ENCODE measurements at places on chromosomes 6 and 20.

GRCh38 chr6:23456396-23456795 is 669.6 kb upstream of the NRSN1 start:
- no peak for DNase-seq

GRCh38 chr6:74557236-74557635 is 648.6 kb downstream of the COL12A1 start:
- no peak for DNase-seq

DNA sequence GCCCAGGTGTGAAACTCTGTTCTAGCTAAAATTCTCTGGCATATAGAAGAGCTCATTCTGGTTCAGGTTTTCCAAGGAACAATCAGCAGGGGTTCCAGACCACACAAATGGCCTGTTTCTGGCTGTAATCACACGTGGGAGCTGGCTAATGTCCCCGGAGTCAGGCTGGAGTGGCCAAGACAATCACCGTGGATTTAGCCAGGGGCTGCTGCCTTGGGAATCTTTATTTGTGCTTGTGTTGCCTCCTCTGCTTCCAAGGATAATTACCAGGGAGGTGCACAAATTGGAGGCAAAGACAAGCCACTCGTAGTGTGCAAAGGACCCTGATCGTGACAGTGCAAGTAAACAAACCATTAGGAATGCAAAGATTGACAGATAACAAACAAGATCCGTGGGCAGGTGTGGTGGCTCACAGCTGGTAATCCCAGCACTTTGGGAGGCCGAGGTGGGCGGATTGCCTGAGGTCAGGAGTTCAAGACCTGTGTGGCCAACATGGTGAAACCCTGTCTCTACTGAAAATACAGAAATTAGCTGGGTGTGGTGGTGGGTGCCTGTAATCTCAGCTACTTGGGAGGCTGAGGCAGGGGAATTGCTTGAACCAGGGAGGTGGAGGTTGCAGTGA is 77.3 kb downstream of the KCNB1 start:
- DNase-seq, result no peak

GRCh38 chr6:158242071-158242606 is 70.1 kb upstream of the TULP4 start:
- no peak for DNase-seq

DNA sequence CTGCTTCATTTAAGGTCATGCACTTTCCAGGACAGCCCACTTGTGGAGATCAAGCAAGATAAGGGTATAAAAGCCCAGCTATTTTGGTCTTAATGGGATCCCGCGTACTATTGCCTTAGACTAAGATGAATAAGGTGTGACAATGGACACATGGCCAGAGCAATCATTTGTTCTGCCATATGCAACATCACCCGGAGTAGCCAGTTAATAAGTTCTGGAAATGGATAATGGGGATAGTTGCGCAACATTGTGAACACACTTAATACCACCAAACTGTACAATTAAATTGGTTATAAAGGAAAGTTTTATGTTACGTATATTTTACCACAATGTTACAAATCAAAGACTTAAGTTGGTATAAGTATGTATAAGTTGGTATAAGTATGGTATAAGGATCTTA is 674.5 kb downstream of the HDGFL1 start:
- no peak for DNase-seq

DNA sequence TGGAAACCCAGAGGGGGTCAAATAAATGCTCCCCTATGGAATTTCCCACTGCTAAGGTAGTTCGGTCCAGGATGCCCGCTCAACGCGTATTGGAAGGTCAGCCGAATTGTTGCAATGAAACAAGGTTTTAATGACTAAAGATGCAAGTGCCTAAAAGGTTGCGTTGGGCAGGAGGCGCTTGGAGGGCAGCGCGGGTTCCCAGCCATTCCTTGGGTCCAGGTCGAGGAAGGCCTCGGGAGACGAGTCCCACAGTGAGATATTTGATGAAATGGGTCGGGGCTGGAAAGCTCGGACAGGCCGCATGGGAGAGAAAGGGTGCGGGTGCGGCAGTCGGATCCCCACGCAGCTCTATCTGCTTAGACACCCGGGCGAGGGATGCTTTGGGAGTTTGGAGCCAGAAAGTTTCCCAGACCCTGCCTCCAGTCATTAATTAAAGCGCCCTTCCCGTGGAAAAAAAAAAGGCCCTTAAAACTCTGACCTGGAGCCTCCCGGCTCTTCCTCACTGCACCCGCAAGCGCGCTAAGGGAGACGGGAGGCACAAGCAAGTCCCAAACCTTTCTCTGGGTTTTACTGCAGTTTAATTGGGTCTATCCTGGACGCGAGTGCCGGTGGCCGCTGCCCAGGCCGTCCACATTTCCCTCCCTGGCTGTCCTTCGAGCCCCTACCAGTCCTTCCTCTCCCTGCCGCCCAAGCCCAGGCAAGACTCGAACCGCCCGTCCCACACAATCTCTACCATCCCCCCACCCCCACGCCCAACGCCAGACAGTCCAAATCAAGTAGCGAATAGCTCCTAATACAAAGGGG is 24.2 kb downstream of the TFAP2A start:
- no peak for DNase-seq

GRCh38 chr20:1467355-1468116 is 887 bp upstream of the NSFL1C start:
- peak; percentile 49 for DNase-seq

- DNase-seq, result peak; percentile 64
These were observed 239.8 kb upstream of the SULF2 start for GRCh38 chr20:48025051-48025515.

DNA sequence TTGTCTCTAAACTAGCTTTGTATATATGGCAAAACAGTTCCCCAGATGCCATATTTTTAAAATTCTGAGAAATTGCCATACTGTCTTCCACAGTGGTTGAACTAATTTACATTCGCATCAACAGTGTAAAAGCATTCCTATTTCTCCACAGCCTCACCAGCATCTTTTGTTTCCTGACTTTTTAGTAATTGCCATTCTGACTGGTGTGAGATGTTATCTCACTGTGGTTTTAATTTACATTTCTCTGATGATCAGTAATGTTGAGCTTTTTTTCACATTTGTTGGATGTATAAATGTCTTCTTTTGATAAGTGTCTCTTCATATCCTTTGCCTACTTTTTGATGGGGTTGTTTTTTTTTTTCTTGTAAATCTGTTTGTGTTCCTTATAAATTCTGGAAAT is 1222.7 kb upstream of the CITED2 start:
- DNase-seq, result no peak

- no peak for DNase-seq
These were observed 8.4 kb downstream of the MOCS1 start for GRCh38 chr6:39925931-39926290.

GRCh38 chr6:49923826-49924225 is 40.1 kb downstream of the DEFB114 start:
- DNase-seq, result no peak

DNA sequence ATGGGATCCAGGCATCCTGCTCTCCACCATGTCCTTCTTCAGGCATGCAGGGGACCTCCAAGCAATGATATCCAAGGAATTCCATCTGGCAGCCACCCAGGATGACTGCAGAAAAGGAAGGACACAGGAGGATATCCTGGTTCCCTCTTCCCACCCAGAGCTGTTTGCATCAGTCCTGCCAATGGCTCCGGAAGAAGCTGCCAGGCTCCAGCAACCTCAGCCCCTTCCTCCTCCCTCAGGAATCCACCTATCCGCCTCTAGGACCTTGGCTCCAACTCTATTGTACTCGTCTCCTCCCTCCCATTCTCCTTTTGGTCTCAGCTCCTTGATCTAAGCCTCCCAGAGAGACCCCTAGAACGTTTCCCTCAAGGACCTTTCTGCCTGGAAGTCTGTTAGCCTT is 733 bp upstream of the PSORS1C2 start:
- no peak for DNase-seq

DNA sequence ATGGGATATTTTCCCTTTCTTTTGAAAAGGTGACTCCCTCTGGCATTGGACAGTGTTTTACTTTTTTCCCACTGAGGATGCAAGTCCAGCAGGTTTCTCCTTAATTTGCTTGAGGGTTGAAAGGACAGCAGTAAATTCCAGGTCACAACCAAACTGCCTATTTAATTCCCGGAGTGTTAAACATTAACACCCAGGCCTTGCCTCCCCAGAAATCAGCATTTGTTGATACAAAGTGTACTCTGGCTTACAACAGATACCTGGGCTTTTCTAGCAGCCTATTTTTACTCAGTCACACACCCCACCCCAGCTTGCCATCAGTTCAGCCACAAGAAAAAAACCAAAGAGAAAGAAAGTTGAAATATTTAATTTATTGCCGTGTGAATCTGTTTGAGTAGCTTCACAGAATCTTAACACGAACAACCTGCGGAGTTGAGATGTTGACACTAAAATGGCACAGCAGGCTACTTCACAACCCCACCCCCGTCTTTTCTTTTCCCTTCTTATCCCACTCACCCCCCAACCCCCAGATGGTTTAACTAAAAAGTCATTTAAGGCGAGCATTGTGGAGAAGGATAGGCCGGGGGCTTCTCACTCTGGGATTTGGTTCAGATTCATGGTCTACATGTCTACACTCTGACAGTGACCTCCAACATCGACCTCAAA is 45.7 kb downstream of the MYLIP start:
- no peak for DNase-seq

GRCh38 chr6:53062169-53062539 is 3.0 kb upstream of the FBXO9 start:
- DNase-seq, result no peak

- no peak for DNase-seq
These were observed 332.6 kb upstream of the EPHA7 start for GRCh38 chr6:93751969-93752368.

DNA sequence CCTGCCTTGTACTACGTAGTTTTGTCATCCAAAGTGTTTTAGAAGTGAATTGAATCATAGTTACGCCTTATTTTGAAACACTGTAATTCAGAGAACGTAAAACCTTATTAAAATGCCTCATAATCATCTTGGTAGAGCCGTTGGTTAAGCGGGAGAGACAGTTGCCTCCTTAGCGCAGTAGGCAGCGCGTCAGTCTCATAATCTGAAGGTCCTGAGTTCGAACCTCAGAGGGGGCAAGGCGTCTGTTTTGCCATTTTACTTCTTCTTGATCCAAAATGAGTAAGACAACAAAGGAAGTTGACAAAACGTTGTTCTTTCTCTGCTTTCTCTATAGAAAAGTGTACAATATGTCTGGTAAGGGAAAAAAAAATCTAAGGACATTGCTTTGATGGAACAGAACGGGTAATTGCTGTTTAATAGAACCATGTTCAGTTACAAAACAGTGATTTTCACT is 20.7 kb upstream of the TRIM27 start:
- peak; percentile 46 for DNase-seq

GRCh38 chr6:92879526-92879925 is 539.8 kb downstream of the EPHA7 start:
- no peak for DNase-seq

- DNase-seq, result peak; percentile 28
These were observed 26.8 kb upstream of the SLC22A7 start for GRCh38 chr6:43271103-43271815.

- DNase-seq, result no peak
These were observed 18.4 kb upstream of the SLC22A1 start for GRCh38 chr6:160102956-160103824.

DNA sequence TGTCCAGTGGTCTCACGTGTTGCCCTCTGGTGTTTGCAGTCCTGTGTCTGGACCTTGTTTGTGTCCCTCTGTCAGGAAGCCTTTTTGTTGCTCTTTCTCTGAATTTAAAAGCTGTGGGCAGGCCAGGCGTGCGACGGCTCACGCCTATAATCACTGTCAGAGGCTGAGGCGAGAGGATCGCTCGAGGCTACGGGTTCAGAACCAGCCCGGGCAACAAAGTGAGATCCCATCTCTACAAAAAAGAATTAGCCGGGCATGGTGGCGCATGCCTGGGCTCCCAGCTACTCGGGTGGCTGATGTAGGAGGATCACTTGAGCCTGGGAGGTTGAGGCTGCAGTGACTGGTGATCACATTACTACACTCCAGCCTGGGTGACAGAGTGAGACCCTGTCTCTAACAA is 28.5 kb downstream of the OSBPL2 start:
- DNase-seq, result no peak

DNA sequence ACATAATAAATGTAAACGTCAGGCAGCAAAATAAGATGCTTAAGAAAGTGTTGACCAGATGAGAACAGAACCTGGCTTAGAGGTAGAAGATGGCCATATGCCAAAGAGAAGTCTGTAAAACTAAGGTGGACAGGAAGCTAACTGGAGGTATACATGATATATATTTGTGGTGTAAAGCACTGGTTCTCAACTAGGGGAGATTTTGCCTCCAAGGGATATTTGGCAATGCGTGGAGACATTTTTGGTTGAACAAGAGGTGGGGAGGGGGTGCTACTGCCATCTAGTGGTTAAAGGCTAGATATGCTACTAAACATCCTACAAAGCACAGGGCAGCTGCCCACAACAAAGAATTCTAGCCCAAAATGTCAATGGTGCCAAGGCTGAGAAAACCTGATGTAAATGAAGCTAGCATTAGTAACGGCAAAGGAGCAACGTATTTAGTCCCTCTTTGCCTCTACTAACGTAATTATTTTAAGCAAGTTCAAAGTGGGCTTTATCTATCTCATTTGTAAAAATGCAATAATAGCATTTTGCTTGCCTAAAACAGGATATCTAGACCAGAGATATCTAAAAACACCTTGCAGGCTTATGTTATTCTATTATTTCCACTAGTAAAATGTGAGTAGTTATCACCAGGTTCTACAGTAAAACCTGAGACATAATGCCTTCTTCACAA is 182.6 kb downstream of the RNGTT start:
- DNase-seq, result no peak

- no peak for DNase-seq
These were observed 54.8 kb downstream of the PLG start for GRCh38 chr6:160756871-160757270.

- DNase-seq, result no peak
These were observed 45.6 kb downstream of the THBS2 start for GRCh38 chr6:169208011-169208410.

DNA sequence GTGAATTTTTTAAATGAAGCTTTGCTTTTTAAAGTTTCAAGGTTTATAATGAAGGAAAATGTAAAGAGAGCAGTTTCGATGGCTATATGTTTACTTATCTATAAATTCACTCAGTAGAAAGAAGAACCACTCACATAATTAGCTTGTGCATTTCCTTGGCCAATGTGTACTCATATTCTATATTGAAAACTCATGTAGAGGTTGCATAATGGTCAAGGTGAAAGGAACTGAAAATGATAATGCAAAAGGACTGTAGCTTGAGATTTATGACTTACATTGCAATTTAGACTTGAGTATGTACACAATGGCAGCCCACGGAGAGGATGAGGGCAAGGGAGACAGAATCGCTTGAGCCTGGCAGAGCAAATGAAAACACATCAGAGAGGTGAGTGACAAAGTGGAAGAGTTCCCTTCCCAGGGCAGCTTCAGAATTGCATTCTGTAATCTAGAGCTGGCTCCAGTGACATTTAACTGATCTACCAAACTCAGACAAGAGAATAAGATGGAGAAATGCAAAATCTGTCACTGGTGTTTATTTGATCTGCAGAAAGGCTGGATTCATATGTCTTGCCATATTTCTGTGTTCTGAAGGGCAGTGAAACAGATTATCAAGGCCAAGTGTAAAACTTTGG is 191.8 kb downstream of the TMEM200A start:
- no peak for DNase-seq

GRCh38 chr6:35973670-35974222 is 50.7 kb downstream of the SLC26A8 start:
- DNase-seq, result no peak
